ENCODE measurements at places on chromosomes 5 and 9.

DNA sequence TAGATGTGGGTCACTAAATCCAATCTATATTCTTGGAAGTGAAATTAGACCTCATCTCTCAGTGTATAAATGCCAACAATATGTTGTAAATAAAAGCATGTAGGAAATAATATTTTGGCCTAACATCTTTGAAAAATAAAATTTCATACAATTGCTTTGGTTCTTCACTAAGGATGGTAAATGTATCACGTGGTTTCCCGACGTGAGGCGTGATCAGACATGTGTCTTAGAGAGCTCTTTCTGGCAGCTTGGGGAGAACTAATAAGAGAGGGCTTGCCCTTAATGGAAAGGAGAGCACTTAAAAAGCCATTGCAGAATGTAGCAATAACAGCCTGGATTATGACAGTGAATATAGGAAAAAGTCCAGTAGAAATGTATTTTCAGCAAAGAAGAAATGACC is 602.6 kb downstream of the CDH12 start:
- DNase-seq: no peak

- no peak for DNase-seq
These were observed at the start of gene FAXDC2 for GRCh38 chr5:154850255-154851062. Gene FAXDC2, minus strand, starts transcription at chr5:154850603. Its CDS starts 12,425 bp downstream, at chr5:154838178.

- peak; percentile 0 for DNase-seq
These were observed 278.1 kb downstream of the GADD45G start for GRCh38 chr9:89882930-89883361.

DNA sequence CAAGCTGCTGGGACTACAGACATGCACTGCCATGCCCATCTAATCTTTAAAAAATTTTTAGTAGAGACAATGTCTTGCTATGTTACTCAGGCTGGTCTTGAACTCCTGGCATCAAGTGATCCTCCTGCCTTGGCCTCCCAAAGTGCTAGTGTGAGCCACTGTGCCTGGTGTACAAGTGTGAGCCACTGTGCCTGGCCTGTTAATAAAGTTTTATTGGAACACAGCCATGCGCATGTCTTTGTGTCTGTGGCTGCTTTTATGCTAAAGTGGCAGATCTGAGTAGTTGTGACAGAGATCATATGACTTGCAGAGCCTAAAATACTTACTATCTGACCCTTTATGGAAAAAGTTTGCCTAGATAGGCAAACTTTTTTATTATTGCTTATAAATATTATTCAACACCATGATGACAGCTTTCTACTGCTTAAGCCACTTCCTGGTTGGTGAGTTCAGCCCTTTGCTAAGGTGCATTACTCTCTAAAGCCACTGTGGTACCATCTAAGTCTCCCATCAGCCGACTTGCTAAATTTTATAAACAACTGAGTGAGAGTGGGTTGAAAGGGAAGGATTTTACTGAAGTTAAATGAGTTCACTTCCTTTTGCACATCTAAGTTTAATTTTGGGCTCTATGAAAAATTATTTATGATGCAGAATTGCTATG is 133.5 kb downstream of the RASGRF2 start:
- no peak for DNase-seq

- DNase-seq: peak; percentile 17
These were observed at the start of gene DMRT2 for GRCh38 chr9:1050125-1050895. Gene DMRT2, plus strand, starts transcription at chr9:1050357. Its CDS starts 1,257 bp downstream, at chr9:1051614.

GRCh38 chr9:134007150-134007549 is 15.0 kb upstream of the VAV2 start:
- DNase-seq: no peak

DNA sequence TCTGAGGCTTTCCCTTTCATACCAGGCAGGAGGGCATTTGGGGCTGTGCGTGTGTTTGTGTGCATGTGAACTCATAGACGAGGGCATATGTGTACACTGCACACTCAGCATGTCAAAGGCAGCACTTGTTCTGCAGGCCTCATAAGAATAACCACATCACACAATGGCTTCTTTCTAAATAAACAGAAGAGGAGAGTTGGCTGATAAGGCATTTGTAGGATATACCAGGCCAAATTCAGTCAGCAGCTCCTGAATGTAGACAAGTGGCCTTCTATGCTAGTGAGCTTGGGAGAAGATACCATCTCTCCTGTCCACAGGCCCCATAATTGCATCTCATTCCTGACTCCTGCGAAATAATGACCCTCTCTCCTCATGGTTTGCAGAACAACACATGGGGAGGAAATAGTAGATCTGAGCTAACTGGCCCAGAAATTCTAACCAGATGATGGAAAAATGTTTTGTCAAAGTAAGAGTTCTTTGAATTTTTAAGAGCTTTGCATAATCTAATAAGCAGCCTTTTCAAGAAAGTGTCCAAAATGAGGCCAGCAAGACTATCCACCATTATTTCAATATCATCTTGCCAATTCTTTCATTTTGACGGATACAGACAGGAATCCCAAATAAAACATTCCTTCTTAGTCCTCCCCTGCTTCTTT is 60.5 kb upstream of the GAS1 start:
- no peak for DNase-seq

DNA sequence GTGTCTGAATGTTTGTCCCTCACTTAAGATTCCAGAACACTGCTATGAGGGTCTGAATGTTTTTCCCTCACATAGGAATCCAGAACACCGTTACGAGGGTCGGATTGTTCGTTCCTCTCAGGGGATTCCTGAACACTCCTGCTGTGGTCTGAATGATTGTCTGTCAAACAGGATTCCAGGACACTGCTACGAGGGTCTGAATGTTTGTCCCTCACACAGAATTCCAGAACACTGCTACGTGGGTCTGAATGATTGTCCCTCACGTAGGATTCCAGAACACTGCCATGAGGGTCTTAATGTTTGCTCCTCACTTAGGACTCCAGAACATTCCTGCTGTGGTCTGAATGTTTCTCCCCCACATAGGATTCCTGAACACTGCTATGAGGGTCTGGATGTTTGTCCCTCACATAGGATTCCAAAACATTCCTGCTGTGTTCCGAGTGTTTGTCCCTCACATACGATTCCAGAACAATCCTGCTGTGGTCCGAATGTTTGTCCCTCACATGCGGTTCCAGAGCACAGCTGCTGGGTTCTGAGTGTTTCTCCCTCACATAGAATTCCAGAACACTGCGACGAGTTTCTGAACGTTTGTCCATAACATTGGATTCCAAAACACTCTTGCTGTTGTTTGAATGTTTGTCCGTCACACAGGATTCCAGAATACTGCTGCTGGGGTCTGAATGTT is 199.5 kb downstream of the FOXD4L6 start:
- DNase-seq: no peak

Data from stimulated activated CD4-positive, alpha-beta T cell treated with anti-CD3 and anti-CD28 coated beads, Interleukin-4, amount 100 ng/mL, for 24 hours (primary cell).